Spleen (tissue), 13 donors: ENCODE measurements at places on chromosomes 2 and 18. TPM values are rescaled to one million over a fixed set of nuclear protein-coding genes. Genes with fewer than 3 reads are reported as not detected.

Gene AGFG1
- total RNA-seq = 87.9 TPM

DNA sequence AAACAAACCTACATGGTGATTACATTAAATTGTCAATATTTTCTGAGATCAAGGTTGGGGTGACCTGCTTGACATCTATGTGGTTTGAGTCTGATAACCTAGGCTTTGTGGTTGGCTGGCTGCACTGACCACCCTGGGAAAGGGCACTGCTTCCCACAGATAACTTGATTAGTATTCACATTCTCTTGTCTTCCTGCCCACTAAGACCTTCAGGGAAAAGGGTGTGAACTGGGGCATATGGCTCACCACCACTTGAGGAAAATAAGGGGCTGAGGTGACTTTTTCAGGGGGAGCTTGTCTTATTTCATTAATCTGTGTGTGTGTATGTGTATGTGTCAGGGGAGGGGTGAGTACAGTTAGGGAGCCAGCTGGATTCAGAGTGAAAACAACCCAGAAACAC, 1.5 kb downstream of the SMYD1 start:
- DNase-seq = no peak

DNA sequence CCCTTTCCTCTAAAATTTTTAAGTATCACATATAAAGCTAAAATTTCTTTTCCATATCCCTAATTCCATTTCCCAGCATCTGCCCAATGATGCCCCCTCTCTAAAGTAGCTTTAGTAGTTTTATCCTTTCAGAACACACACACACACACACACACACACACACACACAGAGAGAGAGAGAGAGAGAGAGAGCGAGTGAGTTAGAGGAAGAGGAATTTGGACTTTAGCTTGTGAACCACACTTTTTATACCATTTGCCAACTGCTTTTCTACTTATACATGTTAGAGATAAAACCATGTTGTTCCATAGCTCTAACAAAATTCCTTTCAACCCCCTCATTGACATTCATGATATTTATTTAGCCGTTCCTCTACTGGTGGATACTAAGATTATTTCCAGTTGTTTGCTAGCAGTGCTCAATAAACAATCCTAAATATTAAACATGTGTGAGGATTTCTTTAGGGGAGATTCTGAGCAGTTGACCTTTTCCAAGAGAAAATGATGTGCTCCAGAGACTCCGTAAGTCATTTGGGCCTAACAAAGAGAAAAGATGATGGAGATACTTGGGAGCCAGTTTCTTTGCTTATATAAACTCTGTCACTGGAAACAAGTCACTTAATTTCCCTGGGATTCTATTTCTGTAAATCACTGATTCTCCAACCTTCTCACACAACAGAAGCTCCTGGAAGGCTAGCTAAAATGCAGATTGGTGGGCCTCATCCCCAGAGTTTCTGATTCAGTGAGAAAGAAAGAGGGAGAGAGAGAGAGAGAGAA, 229.7 kb upstream of the SP5 start:
- no peak for DNase-seq

DNA sequence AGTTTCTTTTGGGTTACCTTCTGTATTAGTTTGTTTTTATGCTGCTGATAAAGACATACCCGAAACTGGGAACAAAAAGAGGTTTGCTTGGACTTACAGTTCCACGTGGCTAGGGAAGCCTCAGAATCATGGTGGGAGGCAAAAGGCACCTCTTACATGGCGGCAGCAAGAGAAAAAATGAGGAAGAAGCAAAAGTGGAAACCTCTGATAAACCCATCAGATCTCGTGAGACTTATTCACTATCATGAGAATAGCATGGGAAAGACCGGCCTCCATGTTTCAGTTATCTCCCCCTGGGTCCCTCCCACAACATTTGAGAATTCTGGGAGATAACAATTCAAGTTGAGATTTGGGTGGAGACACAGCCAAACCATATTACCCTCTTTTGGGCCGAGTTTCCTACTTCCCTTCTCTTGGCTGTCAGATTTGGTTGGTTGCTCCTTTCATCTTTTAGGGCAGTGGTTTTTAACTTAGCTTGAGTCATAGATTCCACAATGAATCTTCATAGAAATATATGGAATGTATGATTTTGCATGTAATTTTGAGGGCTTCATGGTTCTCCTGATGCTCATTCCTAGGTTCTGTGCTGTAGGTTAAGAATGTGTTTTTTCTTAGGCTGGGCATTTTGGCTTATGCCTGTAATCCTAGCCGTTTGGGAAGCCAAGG, 44.2 kb downstream of the CEP192 start:
- no peak for DNase-seq

DNA sequence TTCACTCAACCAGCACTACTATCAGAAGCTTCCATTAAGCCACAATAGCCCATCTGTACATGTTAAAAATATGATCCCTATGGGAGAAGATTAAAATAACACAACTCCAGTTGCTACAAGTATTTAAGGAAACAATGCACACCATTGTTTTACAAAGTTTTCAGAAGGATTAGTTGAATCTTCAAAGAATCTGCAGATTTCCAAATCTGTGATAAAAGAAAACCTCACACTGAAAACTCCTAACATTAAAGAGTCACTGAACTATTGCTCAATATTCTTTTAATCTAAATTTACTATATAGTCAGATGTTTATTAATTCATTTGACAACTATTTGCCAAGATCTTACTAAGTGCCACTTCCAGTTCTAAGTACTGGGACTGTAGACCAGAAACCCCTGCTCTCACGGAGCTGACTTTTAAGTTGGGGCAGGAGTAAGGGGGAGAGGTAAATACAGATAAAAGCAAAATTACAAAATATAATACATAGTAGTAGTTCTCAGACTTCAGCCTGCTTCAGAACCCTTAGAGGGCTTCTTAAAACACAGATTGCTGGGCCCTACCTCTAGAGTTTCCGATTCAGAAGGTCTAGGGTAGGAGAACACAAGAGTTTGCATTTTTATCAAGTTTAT, 94.4 kb downstream of the STK39 start:
- DNase-seq = no peak
